Astrocyte of the hippocampus (primary cell): ENCODE measurements at places on chromosomes 7 and 10.

GRCh38 chr7:46568420-46569132 is 647.5 kb upstream of the IGFBP3 start:
- no peak for DNase-seq

DNA sequence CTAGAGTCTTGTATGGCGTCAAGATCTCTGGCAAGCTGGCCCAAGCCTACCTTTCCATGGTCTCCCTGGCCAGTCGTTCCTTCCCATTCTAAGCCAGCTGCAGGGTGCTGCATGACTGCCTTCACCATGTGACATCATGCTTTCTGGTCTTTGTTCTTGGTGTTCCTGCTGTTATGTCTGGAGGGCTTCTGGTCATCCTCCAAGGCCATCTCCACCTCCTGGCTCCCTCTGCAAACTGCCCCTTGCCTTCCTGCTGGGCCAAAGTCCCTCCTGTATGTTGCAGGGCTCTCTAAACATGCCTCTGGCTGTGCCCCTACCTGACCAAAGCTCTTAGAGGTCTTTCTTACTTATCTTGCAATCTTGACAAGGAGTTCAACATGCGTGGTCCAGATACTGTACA is 44.4 kb upstream of the SHH start:
- no peak for DNase-seq

- DNase-seq: peak; percentile 24
Measured at GRCh38 chr7:80307227-80307856, 172.7 kb downstream of the GNAI1 start.

DNA sequence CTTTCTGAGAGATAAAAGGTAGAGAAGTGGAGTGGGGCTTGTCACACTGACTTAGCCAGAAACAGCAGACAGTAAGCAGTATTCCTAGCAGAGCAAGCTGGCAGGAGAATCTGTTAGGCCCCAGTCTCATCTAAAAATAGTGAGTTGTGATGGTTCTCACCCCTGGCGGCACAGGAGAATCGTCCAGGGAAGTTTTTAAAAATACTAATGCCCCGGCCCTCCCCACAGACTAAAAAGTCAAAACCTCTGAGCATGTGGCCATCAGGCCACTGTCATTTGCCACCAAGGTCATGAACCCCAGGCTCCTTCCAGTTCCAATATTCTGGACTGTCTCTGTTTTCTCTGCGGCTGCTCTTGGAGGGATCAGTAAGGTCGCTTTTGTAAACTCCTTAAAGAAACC is 34.0 kb downstream of the LYZL1 start:
- DNase-seq: no peak

- no peak for DNase-seq
Measured at GRCh38 chr10:17019696-17020095, 109.9 kb downstream of the CUBN start.

- no peak for DNase-seq
Measured at GRCh38 chr10:61464461-61465170, 11.4 kb upstream of the TMEM26 start.

DNA sequence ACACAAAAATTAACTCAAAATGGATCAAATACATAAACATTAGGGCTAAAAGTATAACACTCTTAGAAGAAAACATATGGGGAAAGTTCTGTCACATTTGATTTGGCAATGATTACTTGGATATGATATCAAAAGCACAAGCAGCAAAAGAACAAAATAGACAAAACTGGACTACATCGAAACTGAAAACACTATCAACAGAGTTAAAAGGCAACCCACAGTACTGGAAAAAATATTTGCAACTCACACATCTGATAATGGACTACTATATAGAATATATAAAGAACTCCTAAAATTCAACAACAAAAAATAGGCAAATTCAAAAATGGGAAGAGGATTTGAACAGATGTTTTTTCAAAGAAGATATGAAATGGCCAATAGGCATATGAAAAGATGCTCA is 51.0 kb downstream of the COA1 start:
- DNase-seq: no peak

DNA sequence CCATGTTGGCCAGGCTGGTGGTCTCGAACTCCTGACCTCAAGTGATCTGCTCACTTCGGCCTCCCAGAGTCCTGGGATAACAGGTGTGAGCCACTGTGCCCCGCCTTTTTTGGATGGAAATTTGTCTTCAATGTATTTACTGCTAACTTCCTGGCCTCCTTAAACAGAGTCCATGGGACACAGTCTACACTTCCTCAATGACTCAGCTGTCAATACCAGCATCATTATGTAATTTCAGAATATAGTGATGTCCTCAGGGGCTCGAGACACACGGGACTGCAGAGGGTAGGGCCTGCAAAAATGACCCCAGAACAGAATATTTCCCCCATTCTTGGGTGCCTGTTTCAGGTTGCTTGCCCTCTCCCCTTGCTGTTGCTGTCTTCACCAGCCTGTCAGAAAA is 31.1 kb downstream of the CAMK2G start:
- no peak for DNase-seq

DNA sequence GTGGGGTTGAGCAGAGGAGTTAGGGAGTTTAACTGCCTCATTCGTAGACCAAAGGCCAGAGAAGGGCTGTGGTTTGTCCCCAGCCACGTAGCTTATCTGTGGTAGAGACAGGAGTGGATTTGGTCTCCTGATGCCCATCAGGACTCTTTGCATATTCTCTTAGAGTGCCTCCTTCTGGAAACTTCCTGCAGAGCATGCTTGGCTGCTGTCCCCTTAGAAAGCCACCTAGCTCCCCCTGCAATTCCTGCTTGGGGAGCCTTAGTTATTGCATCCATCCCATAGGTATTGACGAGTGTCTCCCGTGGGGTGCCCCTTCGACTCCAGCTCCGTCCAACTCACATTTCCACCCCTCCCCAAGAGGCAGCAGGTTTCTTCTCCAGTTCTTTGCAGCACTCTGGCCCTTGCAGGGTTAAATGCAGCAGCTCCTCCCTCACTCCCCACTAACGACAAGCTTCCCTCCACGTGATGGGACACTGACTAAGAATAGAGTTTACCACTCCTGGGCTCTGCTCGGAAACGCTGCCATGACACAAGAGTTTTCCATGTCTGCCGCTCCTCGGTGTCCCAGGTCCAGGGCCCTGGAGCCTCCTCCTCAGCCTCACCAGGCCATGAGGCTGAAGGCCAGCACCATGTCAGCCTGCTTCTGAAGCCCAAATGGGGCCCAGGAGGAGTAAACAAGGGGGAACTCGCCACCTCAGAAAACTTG is 147.8 kb upstream of the UNC5B start:
- DNase-seq: no peak

- no peak for DNase-seq
Measured at GRCh38 chr7:148458263-148458662, 132.3 kb upstream of the C7orf33 start.

GRCh38 chr10:80542053-80542452 is 4.4 kb downstream of the SH2D4B start:
- peak; percentile 41 for DNase-seq
